CD4-positive, alpha-beta T cell treated with Interleukin-15 for 1 hour (primary cell): ENCODE measurements at places on chromosomes 4 and X.
A peak's percentile ranks its signal among the peaks of the same experiment; 100 is the strongest.

DNA sequence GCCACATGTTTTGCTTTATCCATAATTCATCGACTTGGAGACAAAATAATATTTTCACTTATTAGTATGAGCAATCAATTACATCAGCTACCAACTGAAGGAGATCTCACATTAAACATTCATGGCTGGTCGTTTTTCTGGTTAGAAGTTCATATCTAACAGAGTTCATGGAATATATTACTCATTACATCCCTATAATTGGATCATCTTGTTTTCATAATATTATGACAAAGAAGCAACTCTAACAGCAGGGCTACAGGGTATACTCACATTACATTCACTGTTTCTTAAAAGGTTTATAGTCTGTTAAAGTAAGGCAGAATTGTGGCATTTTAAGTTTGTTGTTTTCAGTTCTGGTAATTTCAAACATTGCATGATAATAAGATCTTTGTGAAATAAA, 33.0 kb downstream of the GSTCD start:
- DNase-seq, result no peak

DNA sequence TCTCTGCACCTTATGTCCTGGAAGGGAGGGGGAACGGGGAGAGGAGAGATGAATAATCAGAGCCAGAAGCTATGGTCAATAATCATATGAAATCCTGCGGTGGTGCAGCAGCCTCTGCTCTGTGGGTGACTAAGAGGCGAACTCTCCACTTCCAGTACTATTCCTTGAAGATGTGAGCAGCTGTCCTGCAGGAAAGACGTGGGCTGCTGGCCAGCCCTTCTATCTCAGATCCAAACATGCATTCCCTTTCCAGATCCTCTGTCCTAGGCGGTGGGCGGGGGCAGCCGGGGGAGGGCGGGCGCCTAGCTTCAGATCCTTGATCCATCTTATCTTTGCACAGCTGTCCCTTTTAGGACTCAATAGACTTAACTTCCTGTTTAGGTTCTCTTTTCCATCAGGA, 34.5 kb downstream of the SPINK2 start:
- no peak for DNase-seq

- DNase-seq, result no peak
Measured at GRCh38 chr4:82623121-82623683, 61.4 kb upstream of the TMEM150C start.

DNA sequence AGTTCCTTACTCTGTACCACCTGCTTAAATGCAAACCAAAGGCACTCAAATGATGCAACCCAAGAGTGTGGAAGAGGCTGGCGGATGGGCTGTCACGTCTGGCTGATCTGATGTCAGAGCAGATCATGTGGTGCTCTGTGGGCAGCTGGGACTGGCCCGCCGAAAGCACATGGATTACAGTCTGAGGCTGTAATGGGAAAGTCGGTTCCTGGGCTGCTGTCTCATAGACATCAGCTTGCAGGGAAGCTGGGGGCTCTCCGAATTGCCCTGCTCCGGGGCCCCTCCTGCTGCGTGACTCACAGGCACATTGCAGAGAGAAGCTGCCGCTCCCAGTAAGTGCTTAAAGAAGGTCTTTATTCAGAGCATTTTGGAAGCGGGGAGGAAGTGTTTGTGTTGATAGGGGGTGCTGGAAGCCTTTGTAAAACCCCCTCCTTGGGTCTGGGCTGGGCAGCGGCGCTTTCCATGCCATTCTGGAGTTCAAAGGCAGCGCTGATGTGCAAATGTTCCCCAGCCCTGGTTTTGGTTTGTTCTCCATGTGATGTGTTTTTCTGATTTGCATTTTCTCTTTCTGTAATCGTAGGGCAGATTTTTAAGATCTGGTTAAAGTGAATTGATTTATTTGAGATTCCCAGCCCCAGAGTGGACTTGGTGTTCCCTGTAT, 181.1 kb downstream of the LARP7 start:
- DNase-seq, result peak; percentile 19

DNA sequence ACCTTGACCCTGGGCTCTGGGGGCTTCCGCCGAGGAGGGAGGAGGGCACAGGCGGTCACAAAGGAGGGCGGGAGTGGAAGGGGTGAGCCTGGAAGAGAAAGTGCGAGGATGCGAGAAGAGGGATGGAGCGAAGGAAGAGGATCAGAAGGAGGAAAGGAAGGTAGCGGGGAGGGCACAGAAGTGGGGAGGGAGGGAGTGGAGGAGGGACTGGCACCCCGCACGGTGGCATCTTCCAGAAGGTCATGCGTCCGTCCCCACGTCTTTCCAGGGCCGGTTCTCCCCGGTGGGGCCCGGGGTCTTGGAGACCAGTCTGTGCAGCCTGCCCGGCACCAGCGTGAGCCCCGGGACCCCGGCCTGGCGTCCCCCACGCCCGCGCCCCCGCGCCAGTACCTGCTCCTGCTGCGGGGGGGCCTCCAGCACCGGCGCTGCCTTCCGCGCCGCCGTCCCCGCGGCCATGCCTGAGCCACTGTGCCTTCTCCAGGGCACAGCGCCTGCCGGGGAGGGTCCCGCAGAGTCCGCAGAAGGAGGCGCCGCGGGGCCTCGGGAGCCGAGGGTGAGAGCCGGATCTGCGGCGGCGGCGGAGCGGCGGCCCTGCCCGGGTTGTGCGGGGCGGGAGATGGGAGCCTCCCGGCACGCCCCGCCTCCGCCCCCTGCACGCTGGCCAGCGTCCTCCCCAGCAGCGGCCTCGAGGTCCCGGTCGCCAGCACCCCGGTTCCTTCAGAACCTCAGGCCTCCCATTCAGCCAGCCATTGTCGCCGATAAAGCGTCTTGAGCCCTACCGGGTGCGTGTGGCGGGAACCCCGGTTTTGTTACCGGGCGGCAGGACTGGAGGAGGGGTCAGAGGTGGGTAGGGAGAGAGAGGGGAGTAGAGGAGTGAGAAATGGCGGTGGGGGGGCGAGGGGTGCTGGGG, at the start of gene RNF175:
TSS of gene RNF175 (minus strand) at position 618 of the 910 bp plus-strand sequence. CDS start at position 456, 162 bp downstream.
- no peak for DNase-seq

DNA sequence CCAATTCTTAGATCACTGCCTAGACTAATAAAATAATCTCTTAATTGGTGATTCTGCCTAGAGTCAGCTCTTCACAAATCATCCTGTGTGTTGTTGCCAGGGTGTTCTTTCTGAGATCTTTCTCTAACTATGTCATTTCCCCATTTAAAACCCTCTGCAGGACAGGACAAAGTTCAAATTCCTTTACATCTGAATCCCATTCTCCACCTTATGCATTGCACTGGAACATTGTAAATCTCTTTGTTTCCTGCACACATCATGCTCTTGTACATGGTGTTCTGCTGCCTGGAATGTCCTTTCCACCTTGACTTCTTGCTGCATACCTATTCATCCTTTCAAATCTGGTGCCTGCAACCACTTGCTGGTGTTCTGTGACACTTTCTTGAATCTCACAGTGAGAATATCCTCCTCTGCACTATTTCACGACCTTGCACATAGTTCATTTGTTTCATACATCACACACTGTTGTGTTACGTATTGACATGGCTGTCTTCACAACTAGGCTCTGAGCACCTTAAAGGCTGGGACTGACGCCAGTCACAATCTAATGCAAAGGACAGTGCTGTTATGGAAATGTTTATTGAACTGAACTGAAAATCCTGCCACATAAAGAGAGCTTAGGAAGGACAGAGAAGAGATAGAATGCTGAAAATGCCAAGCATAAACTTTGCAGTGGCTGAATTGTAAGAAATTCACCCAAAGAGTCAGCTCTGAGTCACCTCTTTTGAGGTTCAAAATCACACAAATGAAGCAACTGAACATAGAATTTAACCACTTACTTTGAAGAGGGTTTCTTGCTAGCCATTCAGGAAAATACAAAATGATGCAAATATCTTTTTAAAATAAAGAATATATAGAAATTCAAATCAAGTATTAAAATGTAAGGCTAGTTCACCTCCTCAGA, 26.4 kb upstream of the SMIM14 start:
- no peak for DNase-seq

GRCh38 chrX:22037911-22038537, 5.9 kb downstream of the PHEX start:
- DNase-seq, result no peak

GRCh38 chr4:92776080-92776479, 472.3 kb downstream of the GRID2 start:
- DNase-seq, result no peak

DNA sequence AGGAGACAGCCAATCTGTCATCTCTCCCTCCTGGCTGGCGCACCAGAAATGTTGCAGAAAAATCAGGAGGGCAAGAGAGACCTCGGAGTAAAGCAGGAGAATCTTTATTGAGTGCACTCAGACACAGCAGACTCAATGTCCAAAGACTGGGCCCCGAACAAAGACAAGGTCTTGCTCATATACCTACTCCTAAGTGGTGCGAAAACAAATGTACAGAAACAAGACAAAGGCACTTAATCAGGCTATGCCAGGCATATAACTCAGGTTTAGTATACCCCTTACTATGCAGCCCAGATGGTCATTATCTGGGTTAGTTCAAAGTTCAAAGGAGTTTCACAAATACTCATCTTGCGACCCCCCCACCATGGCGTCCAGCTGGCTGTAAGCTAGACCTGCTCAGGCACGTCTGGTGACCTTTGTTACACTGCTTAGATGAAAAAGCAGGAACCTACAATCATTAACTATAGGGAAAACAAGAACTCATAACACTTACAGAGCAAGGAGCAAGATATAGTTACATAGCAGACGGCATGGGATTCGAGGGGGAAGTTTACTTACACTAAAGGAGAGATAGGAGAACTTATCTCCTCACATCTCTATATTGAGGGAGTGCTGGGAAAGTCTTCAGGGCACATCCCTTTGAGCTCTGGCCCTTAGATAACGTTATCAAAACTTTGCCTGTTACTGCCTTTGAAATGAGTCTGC, 27.5 kb downstream of the SULT1E1 start:
- no peak for DNase-seq

DNA sequence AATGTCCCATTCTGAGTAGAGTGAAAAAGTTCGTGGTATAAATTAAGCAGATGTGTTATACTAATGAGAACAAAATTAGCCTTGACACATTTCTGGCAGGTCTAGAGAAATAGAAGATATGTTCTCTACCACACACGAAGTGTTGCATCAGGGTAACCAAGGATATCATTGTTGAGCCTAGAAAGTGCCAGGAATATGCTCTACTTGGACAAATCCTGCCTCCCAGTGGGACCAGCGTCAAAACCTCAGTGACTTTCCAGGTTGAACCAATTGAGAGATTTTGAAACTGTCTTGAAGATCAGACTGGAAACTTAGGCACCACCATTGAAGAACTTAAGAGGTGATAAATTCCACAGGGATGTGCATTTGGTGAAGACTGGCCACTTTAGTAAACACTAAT, 115.9 kb downstream of the HPGD start:
- DNase-seq, result no peak

DNA sequence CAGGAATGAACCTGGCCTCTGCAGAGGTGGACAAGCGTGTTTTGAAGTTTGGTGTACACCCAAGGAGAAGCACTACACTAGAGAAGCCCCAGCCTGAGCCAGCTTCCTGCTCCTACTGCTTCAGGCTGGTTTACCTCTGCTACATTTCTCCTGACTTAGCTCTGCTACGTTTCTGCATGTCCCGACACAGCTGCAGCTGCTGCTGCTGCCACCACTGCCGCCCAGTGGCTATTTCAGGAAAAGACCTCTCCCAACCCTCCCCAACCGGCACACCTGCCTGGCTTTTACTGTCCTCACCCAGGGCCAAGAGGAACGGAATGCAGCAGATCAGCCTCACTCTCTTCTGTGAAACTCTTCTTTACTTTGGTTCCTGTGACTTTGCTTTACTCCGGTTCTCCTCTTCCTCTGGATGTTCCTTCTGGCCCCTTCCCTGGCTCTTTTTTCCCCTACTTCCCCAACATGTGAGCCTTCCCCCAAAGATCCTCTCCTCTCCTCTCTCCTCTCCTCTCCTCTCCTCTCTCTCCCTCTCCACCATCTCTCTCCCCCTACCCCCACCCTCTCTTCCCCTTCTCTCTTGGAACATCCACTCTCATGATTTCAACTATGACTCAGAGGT, 3.1 kb upstream of the P2RY4 start:
- DNase-seq, result no peak

GRCh38 chr4:85149676-85150075, 183.2 kb upstream of the WDFY3 start:
- DNase-seq, result no peak

DNA sequence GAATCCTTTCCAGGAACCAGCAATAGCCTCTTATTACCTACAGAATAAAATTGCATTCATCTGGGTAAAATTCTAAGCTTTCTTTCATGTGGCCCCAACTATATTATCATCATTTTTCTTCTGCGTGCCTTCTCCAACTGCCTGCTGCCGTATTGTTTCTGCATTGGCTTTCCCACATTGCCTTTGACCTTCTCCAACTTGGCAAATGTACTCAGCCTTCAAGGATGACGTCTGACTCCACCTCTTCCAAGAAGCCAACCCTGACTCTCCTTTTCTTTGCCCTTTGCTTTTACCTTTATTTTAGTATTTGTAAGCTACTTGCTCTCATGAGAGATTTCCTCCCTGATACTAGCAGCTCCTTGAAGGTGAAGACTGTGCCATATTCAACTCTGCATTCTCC, 200.4 kb upstream of the FAM9B start:
- DNase-seq, result no peak

- no peak for DNase-seq
Measured at GRCh38 chr4:121998024-121998423, 46.2 kb upstream of the TRPC3 start.

DNA sequence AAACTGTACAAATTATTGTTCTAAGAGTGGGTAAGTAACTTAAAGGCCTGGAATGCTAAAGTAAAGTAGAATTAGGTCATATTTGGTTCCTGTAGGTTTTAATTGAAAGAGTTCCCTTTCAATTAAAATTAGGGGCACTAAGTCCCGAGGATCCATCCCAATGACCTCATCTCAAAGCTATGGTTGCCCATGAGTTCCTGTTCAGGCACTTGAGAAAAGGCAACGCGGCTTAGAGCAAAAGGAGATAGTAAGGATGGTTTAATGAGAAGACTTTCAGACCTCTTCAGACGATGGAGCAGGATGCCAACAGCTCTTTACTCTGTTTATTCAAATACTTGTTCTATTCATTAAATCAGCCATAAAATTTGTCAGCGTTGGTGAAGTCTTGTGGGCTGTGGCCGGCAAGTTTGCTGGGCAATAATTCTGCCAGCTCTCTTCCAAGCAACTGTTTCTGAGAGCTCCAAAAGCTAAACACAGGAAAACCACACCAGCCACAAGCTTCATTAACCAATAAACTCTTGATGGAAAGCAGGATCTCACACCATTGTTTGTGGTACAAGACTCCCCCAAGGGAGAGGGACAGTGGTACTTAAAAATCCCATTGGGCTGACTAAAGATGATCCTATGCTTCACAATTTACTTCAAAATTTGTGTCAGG, 167.4 kb downstream of the COL4A6 start:
- DNase-seq, result no peak

DNA sequence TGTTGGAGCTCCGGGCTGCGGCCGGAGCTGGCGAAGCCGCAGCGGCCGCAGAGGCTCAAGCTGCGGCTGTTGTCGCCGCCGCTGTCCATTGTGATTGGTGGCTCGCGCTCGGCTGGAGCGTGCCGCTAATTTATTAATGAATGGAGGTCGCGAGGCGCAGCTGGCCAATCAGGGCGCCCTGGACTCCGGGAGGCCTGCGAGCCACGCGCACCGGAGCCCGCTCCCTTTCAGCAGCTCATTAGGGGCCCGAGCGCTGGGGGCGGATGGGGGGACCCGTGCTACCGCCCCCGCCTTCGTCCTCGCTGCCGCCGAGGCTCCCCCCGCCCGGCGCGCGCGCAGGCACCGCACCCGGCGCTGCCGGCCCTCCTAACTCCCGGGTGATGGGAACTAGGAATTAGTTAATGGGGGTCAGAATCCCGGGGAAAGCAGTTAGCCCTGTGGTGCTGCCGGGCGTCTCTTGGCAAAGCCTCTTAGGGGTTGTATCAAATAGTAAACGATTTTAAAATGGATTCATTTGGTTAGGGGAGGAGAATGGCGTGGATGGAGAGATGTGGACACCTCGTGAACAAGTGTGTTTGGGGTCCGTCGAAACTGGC, 589 bp upstream of the NEUROG2 start:
- no peak for DNase-seq
